ENCODE measurements at places on chromosomes 3 and 15.

DNA sequence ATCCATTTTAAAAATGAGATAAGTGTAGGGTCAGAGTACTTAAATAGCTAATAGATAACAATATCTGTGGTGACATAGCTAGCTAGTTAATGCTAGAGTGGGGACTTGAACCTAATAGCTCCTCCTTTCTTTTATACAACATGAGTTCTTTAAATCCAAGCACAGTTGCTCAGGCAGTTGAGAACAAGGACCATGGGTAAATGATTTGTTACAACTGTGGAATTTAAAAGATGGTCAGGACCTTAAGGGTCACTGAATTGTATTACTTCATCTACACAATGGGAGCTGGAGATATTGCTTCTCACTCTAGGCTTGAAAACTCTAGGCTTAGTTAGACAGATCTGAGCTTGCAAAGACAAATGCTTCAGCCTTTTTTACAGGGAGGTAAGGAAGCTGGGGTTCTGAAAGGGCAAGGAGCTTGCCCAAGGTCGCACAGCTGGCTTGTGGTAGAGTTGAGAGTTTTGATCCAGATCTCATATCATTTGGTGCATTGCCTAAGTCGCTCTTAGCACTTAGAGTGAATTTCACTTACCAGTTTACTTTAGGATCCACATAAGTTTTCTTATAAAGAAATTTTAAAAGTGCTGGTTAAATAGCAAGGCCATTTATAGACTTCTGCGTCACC, 90.2 kb downstream of the EDEM1 start:
- DNase-seq = no peak

DNA sequence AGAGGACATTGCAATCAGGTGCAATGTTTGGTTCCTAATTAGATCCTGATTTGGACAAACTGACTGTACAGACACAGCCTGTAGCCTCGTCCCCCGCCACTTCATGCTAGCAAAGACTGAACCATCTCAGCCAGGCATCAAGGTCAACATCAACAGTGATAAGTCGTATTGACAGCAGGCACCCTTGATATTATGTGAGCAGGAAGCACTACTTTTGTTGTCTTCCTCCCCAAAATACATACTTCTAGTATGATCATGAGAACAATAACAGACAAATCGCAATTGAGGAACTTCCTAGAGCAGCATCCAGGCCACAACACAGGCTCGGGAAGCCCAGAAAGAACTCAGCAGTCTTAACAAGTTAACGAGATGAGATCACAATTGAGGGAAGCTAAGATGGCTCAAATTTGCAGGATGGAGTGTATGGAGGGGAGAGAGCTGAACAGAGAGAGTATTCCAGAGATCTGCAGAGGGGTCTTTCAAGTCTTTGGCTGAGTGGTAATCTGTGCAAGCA, 20.4 kb downstream of the TGM5 start:
- DNase-seq = no peak

DNA sequence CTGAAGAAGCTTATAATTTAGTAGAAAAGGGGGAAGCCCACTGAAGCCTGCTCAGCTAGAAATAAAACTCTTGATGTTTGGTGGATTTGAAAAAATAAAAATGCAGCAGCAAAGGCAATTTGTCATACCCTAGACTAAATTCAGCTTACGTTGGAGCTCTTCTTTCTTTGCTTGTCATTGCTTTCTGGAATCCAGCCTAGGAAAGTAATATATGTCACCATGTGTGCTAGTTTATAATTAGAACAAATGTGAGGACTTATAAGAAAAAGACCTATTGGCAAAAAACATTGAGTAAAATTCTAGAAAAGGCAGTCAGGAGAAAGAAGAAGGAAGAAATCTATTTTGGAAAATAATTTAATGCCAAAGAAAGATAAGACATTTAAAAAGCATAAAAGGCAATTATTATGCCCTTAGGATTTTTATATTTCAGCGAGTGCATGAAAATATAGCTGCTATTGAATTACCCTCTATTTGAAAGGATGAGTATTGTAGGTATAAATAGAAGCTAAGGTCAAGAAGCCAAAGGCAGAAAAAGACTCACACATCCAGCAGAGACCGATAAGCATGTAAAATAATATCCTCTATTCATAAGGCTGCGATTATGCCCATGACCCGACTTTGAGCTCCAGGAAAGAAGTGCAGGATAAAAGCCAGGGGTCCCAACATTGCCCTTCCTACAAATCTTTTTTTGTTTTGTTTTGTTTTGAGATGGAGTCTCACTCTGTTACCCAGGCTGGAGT, 10.6 kb upstream of the BTBD1 start:
- no peak for DNase-seq

GRCh38 chr15:27088584-27089232, 117.7 kb downstream of the GABRG3 start:
- no peak for DNase-seq

GRCh38 chr3:194748225-194748624, 62.5 kb downstream of the FAM43A start:
- no peak for DNase-seq

DNA sequence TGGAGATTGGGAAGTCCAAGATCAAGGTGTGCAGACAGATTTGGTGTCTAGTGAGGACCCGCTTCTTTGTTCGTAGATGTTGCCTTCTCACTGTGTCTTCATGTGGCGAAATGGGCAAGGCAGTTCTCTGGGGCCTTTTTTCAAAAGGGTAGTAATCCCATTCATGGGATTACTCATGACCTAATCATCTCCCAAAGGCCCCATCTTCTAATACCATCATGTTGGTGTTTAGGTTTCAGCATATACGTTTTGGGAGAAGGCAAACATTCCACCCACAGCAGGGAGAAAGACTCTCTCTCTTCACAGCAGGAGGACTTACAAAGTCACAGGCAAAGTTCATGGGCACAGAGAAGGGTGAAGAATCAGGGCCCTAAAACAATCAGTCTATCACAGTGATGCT, 252.1 kb downstream of the RPLP1 start:
- DNase-seq = no peak

DNA sequence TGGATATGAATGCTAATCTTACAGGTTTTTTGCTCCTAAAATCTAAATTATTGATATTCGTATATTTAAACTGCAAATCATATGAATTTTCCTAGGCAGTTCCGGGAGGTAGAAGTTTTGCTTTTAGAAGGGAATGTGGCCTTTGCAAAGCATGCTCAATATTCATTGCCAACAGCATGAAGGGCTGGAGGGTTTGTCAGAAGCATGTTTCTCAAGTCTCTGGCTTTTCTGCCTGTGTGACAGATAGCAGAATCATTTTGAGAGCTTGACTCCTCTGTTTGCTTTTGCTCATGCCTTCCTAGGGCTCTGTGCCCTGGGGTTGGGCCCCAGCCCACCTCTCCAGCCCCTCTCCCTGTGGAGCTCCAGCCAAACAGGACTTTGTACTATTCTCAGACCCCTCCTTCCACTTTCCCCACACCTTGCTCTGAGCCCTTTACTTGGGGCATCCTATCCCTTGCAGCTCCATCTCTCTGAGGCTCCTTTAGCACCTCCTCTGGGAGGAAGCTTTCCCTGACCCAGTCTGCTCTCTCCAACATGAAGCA, 91.3 kb downstream of the ARNT2 start:
- no peak for DNase-seq

DNA sequence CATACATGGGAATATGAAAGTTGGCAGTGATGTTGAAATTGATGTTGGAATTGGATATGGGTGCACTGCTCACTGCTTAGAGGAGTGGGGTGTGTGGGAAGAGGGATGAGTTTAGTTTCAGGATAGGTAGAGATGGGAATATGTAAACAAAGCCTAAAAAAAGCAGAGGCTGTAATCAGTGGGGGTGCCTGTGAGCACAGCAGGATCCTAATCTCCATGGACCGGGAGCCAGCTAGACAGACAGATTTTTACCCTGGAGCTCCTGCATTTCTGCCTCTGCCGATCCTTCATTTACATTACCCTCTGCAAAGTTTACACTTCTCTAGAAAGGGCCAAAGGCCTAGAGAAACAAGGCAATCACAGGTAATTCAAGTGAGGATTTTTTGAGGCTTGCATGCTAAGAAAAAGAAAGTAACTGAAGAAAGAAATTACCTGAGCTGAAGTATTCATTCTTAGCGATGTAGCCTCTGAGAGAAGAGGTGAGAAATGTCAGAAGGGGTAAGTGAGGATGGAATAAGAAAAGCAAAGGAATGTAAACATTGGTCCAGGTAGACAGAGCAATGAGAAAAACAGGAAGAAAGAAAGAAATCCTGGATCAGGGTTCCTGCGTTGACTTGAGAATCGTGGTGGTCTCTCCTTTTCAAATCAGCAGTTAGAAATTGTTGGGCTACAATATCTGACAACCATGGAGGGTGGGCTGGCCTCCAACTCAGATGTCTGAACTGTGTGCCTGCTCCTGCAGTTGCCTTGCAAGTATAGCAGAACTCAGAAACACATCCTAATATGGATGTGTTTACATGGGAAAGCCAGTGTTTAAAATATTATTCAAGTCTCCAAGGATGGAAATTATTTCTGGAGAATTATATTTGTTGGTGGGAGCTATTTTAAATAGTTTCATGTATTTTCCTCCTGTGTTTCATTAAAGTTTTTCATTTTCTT, 79.8 kb downstream of the CRTC3 start:
- DNase-seq = no peak

GRCh38 chr3:193833592-193833991, 240.6 kb downstream of the OPA1 start:
- no peak for DNase-seq

- no peak for DNase-seq
These were observed 189.0 kb upstream of the MCTP2 start for GRCh38 chr15:94042180-94042928.

- DNase-seq = no peak
These were observed 56.8 kb downstream of the CMSS1 start for GRCh38 chr3:99874237-99875002.

DNA sequence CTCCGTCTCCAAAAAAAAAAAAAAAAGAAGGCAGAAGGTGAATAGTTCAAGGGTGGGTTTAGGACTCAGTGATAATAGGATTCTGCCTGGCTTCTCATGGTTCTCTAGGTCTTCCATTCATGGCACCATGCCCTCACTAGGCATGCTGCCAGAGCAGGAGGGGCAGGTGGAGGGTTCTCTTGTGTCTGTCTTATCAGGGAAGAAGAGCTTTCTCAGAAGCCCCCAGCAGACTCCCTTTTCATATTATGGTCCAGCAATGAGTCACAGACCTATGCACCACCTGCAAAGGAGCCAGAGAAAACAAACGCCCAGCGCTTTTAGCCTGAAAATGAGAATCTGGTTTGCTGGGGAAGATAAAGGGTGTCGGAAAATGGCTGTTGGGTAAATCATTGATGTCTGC, 3.0 kb downstream of the CCR2 start:
- no peak for DNase-seq

- no peak for DNase-seq
These were observed 9.7 kb downstream of the ETV5 start for GRCh38 chr3:186099178-186099577.

DNA sequence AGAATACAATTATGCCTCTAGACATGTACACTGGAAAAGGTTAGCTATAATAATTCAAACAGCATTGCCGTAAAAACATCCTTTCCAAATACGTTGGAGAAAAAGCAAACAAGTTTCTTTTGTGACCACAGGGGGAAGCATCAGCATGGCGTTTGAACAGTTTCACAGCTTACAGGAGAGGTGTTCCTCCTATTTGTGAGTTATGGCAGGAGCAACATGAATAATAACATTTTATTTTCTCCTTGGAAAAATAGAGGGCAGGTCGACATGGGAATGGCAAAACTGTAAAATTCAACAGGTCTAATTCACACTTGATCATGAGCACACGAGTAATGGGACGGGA, 39.7 kb upstream of the GADL1 start:
- DNase-seq = no peak

DNA sequence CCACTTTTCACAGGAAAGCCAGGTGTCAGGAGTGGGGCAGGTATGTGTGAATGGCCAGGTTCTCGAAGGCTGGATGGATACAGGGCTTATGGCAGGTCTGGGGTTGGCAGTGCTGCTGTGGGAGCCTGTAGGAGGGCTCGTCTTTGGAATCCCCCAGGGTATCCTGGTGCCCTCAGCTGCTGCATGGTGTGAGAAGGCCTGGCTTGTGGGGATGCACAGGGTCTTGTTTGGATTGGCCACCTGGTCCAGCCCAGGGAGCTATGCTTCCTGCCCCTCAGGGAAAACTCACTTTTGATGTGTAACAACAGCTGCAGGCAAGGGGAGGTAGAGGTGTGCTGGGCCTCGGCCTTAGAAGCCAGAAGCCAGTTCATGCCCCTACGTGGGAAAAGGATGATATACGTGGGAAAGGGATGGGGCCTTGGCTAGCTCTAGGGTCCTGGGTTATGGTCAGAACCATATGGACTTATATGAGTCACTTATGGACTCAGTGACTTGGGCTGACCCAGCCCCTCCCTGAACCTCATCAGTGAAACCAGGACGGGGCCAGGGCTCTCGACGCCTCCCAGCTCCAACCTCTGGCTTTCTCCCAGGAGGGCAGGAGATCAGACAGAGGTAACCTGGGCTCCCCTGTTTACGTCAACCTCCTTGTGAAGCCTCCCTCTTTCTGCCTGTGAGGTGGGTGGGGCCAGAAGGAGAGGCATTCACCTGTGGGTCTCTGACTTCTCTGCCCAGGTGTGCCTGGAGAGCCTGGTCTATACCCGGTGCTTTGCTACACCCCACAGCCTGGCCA, 37.8 kb upstream of the CSPG4 start:
- DNase-seq = no peak

- DNase-seq = peak; percentile 69
These were observed 54.7 kb downstream of the ONECUT1 start for GRCh38 chr15:52735231-52736089.

GRCh38 chr3:88044411-88044810, 14.4 kb downstream of the CGGBP1 start:
- DNase-seq = no peak

All from HS-27A (cell line).